ENCODE measurements at places on chromosomes 2 and 18. TPM values are rescaled to one million over a fixed set of nuclear protein-coding genes. Genes with fewer than 3 reads are reported as not detected.

ARHGEF4 gene
- total RNA-seq, result under 0.01 TPM

UGT1A10 gene
- total RNA-seq, result not detected

CCBE1 gene
- 3.3 TPM for total RNA-seq

HMSD gene
- not detected for total RNA-seq

OR6B2 gene
- total RNA-seq, result not detected

FKBP7 gene
- 21.3 TPM for total RNA-seq

HOXD1 gene
- total RNA-seq, result 16.6 TPM

C1QL2 gene
- total RNA-seq, result not detected

NEB gene
- 1.2 TPM for total RNA-seq

SKOR2 gene
- not detected for total RNA-seq

HOXD4 gene
- 9.4 TPM for total RNA-seq

KLHL14 gene
- total RNA-seq, result under 0.01 TPM

SERPINB3 gene
- total RNA-seq, result not detected

NPAS2 gene
- 32.3 TPM for total RNA-seq

TUBA4B gene
- total RNA-seq, result not detected

UBE2E3 gene
- total RNA-seq, result 58.5 TPM

CFAP65 gene
- total RNA-seq, result not detected

LANCL1 gene
- total RNA-seq, result 23.8 TPM

KIAA1328 gene
- 7.5 TPM for total RNA-seq

SLC20A1 gene
- 39.5 TPM for total RNA-seq

UXS1 gene
- total RNA-seq, result 47.5 TPM

HES6 gene
- total RNA-seq, result 2.7 TPM

FSIP2 gene
- 0.33 TPM for total RNA-seq

MSTN gene
- total RNA-seq, result 0.10 TPM

TMEM18 gene
- 12.1 TPM for total RNA-seq

SKA1 gene
- total RNA-seq, result 6.9 TPM

ASXL3 gene
- 0.57 TPM for total RNA-seq

TBR1 gene
- 0.10 TPM for total RNA-seq

FNDC4 gene
- 30.6 TPM for total RNA-seq

NTSR2 gene
- not detected for total RNA-seq

ALKAL2 gene
- total RNA-seq, result not detected

REG3G gene
- total RNA-seq, result not detected

PTMA gene
- total RNA-seq, result 1,307 TPM

HOXD11 gene
- not detected for total RNA-seq

SLC66A3 gene
- 21.9 TPM for total RNA-seq

IL1B gene
- 0.33 TPM for total RNA-seq

LYPD6B gene
- total RNA-seq, result 0.10 TPM

RAB6C gene
- total RNA-seq, result not detected
